CD4-positive, alpha-beta T cell treated with Interleukin-2 at 100 ng/mL for 4 hours (primary cell): ENCODE measurements at places on chromosomes 12 and 14.

DNA sequence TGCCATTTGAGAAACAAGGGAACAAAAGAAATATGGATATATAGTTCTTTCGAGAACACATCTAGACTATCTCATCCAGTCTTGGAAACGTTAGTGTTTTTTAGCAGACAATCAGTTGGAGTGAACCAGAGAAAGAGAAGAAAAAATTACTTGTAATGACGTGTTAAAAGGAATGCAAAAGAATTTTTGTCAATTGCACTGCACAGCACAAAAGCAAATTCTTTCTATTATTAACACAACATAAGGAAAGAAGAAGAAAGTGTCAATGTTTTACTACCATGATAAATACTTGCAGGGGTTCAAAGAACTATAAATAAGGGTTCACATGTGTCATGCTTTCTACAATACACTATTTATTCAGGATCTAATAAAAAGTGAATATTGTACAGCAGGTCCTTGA lies 27.5 kb upstream of the GSG1 start:
- DNase-seq: no peak

GRCh38 chr12:131983026-131983425 lies 33.3 kb downstream of the EP400 start:
- DNase-seq: no peak

DNA sequence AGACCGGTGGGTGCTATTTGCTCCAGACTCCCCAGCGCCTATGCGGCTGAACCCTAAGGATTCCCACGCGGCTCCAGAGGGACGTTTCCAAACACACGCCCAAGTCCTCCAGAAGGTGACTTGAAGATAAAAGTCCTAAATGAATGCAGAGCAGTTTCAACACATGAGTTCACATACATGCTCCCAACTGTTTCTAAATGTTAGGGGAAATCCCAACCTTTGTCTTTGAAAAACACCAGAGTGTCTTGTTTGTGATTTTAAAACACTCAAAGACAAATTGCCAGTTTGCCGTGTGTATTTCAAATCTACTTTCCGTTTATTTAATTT lies 252.9 kb upstream of the SFSWAP start:
- DNase-seq: no peak

DNA sequence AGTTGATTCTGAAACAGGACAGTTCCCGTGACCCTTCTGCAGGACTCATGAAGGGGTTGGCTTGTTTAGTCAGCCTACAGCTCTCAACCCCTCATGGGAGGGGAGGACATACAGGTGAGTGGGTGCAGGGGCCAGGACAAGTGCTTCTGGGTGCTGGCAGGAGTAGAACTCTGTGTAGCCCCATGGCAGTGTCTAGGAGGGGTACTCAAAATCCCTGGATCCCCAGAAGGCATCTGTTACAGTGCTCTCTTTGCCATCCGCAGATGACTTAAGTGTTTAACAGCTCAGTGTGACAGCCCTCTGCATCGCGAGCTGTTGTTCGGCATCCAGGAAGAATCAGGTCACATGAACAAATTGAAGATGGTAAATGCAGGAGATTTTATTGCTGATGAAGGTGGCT lies 91.0 kb downstream of the PIK3C2G start:
- DNase-seq: no peak

DNA sequence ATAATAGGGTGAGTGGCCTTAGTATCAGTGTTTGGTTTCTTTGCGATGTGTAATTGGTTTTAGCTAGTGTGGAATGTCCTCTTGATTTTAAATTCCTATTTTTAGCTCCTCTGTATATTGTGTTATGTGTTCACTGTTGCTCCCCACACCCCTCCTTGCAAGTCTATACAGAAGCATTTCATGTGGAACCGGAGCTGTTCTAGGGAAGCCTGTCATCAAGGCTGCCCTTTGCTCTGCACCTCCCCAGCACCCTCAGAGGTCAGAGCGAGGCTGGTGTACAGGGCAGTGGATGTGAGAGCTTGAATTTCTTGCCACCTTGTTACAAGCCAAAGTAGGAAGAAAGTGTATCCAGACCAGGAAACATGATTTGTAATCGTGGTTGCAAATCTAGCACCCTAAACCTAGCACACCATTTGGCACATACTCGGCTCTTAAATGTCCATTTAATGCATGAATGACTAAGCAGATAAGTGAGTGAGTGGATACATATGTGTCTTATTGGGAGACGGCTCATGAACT lies 376.8 kb downstream of the RGS6 start:
- DNase-seq: no peak

DNA sequence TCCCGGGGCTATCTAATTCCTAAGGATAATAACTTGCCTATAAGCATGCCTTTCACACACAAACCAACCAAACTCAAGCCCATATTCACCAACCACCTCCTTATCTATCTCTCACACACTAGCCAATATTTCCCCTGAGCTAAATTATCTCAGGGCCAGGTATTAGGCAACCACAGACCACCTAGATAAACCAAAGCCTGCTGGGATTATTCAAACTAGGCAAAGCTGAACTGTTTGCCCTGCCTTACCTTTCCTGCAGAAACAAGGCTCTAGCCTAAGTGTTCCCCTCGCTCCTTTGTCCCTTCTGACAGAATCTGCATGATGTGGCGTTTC lies 114.7 kb upstream of the EEA1 start:
- no peak for DNase-seq

DNA sequence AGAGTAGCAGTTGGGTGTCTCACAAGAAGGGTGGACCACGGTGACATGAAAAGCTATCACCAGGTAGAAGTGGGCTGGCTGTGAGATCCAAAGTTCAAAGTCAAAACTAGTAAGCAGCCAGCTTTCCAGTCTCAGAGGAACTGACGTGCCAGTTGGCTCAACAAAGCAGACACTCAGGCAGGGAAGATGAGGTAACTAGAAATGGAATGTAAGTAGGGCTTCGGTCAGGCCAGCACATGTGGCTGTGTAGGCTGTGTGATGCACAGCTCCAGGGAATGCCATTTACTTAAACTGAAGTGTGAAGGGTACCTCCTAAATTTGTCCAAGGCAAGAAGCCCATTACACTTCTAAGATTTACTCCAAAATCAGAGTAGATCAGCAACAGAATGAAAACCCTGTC lies 43.6 kb downstream of the PTPRR start:
- no peak for DNase-seq

DNA sequence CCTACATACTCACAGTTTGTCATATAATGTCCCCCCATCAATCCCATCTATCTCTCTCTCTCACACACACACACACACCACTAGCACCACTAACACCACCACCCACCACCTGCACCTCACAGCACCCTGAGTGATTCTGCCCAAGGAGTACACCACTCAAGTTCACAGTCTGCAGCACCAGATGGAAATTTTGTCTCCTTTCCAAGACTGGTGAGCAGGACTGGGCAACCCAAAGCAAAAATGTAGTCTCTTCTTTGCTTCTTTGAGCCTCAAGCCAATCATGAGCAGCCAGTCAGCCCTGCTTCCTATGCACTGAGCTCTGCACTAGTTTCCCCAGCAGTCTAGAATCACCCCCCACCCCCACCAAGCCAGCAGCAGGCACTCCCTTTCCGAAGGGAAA lies 15.0 kb upstream of the ARMH4 start:
- no peak for DNase-seq

DNA sequence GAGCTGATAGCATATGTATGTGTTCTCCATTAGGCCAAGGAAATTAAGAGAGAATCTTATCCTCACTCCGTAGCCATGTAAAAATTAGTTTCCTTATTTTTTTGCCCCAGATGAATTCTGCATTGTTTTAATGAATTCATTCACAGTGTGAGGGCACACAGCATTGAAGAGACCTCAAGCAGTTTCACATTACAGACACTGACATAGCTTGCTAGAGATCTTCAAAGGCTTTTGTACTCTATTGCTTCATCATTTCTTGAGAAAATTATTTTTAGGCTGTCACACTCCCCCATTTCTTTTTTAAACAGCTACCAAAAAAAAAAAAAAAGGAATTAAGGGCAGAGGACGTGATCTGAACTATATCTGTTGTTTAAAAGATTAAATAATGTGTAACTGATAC lies 251.1 kb downstream of the BCAT1 start:
- DNase-seq: no peak

GRCh38 chr14:77260631-77261030 lies 10.4 kb downstream of the NGB start:
- no peak for DNase-seq

DNA sequence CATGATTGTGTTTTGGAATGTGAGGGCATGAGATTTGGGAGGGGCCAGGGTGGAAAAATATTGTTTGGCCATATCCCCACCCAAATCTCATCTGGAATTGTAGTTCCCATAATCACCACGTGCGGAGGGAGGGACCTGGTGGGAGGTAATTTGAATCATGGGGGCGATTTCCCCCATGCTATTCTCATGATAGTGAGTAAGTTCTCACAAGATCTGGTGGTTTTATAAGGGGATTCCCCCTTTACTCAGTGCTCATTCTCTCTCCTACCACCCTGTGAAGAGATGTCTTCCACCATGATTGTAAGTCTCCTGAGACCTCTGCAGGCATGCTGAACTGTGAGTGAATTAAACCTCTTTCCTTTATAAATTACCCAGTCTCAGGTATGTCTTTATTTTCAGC lies 15.7 kb downstream of the OR10P1 start:
- DNase-seq: peak; percentile 15

- DNase-seq: no peak
Observed at GRCh38 chr14:105899071-105899641, 372.8 kb downstream of the TMEM121 start.

DNA sequence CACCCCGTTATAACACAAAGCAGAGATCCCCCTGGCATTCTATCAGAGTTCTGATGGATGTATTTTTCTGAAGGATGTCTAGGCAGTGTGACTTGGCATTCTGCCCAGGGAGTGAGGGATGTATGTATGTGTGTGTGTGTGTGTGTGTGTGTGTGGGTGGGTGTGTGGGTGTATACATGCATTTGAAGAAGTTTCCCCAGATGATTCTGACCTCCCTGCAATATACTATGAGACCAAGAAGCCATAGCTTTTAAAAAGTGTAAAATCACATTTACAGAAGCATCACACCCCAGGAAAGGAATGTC lies 59.7 kb upstream of the NAP1L1 start:
- DNase-seq: peak; percentile 36

DNA sequence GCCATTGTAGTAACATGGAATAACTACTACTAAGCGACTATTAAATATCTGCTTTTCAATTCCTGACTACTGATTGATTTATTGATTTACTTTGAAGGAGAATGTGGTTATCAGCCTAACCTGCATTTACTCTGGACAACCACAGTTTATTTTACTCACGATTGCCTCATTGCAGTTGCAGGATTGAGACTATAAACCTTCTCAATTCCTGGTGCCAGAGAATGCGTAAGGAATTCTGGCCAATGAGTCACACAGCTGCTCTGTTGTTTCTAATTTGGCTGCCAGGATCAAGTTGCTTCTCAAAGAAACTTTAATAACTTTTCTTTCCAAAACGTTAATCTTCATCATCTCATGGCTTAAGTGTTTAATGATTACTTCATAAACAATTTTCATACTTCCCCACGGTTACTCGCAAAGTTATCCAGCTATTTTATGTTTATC lies 13.1 kb upstream of the TMTC1 start:
- DNase-seq: no peak

DNA sequence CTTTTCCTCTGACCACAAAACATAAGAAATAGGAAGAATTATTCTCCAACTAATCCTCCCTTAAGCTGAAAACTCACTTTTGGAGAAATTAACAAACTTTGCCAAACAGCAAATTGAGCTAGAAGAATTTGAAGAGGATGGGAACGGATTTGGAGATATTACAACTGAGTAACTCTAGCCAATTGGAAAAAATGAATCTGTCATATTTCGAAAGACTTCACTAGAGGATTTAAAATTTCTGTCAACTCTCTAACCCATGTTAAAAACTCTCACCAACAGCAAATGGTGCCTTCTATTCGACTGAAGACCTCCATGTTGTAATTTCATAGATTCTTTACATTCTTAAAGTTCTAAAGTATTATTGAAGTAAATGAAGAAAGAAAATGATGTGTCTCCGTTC lies 414.2 kb downstream of the RMST start:
- no peak for DNase-seq

GRCh38 chr14:92665661-92666110 lies 82.7 kb downstream of the LGMN start:
- DNase-seq: no peak

GRCh38 chr14:85531587-85532373 lies 1.8 kb downstream of the FLRT2 start:
- DNase-seq: no peak
